ENCODE measurements at places on chromosomes 11 and 22.

GRCh38 chr11:66886671-66887221 is 29.9 kb downstream of the LRFN4 start:
- DNase-seq, result no peak

- DNase-seq, result no peak
Observed at GRCh38 chr11:130599073-130599654, 150.7 kb downstream of the ADAMTS15 start.

DNA sequence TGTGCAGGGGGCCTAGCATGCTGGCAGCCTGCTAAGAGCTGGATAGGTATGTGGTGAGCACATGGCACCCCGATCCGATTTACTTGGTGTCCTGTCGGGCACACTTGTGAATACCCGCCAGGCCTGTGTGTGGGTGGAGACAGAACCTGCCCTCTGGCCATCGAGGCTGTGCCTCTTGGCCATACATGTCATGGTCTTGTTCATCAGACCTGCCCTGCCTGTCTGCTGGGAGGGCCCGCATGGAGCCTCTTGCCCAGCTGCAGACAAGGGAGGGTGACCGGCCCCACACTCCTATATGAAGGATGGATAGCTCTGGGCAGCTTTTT is 310.2 kb downstream of the TBC1D22A start:
- DNase-seq, result no peak

DNA sequence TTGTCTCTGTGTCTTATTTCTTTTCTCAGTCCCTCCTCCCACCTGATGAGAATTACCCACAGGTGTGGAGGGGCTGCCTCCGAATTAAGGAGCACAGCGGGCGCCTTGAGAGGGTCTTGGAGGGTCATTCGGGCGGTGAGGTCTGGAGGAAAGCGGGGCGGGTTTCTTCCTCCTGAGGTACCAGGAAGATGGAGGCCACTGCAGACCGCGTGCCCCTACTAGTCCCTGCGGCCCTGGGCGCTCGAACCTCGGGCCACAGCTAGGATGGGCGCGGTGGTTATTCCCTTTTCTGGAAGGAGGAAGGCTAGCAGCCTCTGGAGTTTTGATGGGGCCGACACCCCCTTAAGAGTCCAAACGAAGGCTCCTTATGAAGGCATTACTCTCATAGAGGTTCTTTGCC is 5.5 kb upstream of the FAM111A start:
- no peak for DNase-seq

DNA sequence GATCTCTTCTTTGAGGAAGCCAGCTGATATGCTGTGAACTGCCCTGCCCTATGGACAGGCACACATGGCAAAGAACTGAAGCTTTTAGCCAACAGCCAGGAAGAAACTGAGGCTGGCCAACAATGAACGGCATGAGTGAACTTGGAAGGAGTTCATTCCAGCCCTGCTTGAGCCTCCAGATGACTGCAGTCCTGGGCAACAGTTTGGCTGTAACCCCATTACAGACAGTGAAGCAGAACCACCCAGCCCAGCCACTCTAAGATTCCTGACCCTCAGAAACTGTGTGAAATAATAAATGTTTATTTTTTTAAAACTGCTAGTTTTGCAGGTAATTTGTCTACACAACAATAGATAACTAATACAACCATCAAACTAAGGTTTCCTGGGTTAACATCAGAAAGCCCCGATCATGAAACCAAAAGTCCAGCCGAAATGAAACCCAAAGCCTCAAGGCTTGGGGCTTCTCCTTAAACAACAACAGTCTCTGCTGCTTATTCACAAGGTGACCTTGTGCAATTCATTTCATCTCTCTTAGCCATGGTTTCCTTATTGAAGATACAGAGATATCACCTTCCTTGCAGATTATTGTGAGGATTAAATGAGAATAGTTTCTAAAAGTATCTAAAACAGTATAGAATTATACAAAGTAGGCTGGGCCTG is 31.4 kb downstream of the PAK1 start:
- no peak for DNase-seq

Measured in cerebellar nuclear complex (tissue), 1 donor.